ENCODE measurements at places on chromosomes 7 and 10.

GRCh38 chr10:34773636-34774630 lies 41.2 kb downstream of the PARD3 start:
- no peak for DNase-seq

GRCh38 chr10:131928248-131929095 lies 27.7 kb downstream of the PPP2R2D start:
- DNase-seq, result peak; percentile 69

DNA sequence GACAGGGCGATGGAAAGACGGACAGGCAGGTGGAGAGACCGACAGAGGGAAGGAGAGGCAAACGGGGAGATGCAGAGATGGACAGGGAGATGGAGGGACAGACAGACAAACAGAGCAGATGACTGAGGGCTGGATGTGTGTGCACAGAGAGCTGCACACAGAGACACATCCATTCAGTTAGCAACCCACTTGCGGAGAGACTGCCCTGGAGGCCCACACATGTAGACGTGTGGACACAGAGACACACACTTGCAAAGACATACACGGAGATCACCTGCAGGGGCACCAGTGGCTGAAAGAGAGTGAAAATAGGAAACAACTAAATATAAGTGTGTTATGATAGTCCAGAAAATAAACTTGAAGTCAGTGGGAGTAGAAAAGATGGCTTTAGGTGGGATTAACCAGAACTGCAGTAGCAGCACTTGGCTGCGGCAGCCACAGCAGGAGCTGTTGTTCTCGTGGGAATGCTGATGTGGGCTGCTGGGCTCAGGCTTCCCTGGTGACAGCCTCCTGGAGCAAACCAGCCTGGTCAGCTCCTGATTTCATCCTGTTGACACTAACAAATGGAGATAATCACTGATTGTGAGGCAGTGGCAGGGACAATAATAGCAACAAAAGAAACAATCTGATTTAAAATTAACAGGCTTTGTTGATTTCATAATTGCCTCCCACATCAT lies 134.1 kb downstream of the CCNY start:
- DNase-seq, result no peak

DNA sequence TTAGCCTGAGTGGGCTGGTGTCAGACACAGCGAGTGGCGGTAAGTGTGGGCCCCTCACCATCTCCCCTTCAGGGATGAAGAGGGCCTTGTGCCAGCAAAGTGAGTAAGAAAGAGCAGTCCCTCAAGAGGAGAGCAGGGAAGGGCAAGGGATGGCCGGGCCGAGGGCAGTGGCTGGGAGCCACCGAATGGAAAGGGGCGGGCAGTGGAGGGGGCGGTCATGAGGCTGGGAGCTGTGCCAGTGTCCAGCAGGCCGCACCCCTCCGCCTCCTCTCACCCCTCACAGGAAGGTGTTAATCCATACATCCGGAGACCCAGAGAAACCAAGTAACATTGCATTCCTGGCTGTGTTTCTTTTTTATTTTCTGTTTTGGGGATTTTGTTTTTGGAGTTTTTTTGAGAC lies 28.6 kb upstream of the RASGEF1A start:
- DNase-seq, result no peak
